ENCODE measurements at places on chromosomes 4 and X.

DNA sequence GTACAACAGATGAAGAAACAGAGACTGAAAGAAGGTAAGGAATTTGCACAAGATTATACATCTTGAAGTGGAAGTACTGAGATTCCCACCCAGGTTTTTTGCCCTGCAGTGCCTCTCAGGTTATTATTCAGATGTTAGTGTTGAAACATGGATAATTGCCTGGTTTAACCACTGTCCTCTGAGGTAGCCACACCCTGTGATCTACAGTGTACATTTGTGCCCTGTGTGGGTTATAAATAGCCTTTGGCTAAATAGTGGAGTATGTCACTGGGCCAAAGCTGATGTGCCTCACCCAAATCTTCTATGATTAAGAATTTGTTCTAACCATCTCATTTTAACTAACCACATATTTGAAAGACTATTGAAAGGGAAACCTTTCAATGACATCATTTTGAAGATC lies 5.4 kb upstream of the ASB5 start:
- no peak for DNase-seq

GRCh38 chr4:173547889-173548288 lies 17.9 kb upstream of the HAND2 start:
- no peak for DNase-seq

- DNase-seq = no peak
Measured at GRCh38 chrX:147170993-147171392, 356.4 kb upstream of the CXorf51A start.

- DNase-seq = no peak
Measured at GRCh38 chr4:153181700-153182099, 22.5 kb upstream of the TRIM2 start.

GRCh38 chr4:157095716-157096115 lies 19.8 kb downstream of the GLRB start:
- DNase-seq = no peak

GRCh38 chr4:52244848-52245247 lies 193.7 kb downstream of the SPATA18 start:
- DNase-seq = no peak

DNA sequence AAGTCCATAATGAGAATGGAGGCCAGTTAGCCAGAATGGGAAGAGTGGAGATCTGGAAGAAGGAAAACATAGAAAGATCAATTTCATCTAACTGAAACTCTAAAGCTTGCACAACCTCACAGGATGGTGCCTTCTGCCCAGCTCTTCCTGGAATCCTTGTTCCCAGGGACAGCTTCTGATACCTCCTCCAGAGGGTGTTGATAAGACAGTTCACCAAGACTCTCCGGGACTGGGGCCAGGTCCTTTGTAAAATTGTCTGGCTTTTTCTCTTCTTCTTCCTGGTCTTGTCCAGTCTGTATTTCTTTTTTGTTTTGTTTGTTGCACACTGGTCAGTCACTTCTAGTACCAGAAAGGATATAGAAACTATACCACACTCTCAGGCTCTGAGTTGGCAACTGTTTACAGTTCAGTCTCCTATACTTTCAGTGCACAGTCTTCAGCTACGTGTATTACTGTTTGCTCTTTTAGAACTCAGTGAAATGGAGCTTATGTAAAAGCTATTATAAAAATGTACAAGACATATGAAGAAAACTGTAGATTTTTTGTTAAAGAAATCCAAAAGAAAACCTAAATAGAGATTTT lies 142.8 kb upstream of the RPL34 start:
- no peak for DNase-seq

- DNase-seq = no peak
Measured at GRCh38 chr4:123438031-123438430, 41.4 kb downstream of the SPRY1 start.

- no peak for DNase-seq
Measured at GRCh38 chr4:85595098-85595775, 120.3 kb downstream of the ARHGAP24 start.

DNA sequence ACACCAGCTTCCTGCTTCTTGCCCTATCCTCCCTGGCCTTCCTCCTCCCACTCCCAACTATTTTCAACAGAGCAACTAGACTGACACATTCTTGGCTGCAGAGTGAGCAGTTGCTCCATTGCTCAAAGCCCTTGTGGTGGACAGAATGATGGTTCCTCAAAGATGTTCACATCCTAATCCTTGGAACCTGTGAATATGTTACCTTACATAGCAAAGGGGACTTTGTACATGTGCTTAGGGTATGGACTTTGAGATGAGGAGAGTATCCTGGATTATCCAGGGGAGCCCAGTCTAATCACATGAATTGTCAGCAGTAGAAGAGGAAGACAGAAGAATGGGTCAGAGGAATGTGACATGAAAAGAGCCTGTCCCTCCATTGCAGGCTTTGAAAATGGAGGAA lies 24.9 kb upstream of the HOPX start:
- no peak for DNase-seq

DNA sequence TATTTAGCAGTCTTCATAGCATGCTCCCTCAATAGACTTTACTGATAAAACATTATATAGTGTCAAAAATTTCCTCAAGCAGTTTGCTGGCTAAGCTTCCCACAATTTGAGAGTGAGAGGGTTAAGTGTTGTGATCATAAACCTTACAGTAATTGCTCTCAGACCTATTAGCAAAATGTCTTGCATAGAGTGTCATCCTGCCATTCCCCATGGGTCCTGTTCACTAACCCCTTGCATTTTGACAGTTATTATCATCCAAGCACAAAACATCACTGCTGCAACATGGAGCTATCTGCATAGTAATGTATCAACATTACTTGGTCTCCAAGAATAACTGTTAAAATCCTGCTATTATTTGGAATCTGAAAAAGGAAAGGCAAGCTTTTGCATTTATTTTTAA lies 196.1 kb upstream of the GK2 start:
- DNase-seq = no peak

- no peak for DNase-seq
Measured at GRCh38 chrX:19705196-19705769, 182.1 kb downstream of the SH3KBP1 start.

GRCh38 chr4:7647186-7647585 lies 212.5 kb upstream of the PSAPL1 start:
- no peak for DNase-seq

GRCh38 chr4:150080337-150080736 lies 2.1 kb downstream of the DCLK2 start:
- DNase-seq = no peak

DNA sequence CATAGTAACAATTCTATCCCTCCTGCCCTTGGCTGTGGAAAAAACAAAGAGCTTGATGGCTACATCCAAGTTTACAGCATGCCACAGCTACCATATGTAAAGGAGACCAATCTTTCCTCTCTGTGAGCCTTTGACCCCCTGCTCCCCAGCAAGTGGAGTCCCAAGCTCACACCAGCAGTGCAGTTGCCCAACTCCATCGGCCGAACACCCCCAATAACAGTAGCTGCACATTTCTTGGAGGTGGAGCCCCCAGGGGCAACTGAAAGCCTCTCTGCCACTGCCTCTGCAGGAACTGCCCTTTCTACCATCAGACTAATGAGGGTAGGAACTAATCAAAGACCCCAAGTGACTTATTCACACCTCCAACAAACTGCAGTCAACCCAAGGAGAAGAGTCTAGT lies 81.0 kb upstream of the TCEAL2 start:
- DNase-seq = no peak

DNA sequence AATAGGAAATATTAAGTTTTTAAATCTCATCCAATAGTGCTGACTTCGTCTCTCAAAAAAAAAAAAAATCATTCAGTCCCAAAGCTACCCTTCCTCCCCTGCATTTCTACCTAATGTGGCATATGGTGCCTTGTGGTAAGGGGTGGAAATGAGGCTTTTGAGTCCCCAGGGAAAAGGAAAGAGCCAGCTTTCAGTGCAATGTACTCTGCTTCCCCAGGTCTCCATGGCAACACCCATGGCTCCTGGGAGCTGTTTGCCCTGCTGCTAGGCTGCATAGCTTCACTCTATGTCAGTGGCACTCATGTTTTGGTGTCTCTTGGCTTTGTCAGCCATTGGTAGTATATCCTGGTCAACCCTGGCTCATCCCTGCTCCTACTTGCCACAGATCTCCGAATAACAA lies 175.9 kb downstream of the SLC39A8 start:
- DNase-seq = no peak

DNA sequence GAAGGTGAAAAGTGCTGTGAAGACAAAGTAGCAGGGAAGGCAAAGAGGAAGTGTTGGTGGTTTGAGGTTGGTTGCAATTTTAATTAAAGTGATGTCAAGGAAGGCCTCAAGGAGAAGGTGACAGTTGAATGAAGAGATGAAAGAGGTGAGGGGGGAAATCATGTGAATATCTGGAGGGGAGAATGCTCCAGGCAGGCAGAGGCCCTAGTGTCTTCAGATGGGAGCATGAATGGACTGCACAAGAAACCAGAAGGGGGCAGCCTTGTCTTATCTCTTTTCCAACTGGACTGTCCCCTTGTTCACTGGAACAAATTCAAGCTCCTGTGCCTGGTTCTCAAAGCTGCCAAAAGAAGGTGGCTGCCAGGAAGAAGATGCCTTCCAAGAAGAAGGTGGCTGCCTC lies 68.4 kb downstream of the MAOB start:
- DNase-seq = no peak

DNA sequence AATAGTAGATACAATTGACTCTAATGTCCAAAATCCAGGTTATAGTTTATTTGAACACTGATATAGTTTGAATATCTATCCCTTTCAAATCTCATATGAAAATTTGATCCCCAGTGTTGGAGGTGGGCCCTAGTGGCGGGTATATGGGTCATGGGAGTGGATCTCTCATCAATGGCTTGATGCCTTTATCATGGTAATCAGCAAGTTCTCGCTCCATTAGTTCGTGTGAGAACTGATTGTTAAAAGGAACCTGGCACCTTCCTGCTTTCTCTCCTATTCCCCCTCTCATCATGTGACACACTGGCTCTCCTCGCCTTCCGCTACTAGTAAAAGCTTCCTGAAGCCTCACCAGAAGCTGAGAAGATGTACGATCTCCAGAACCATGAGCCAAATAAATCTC lies 70.1 kb downstream of the UNC5C start:
- DNase-seq = no peak

DNA sequence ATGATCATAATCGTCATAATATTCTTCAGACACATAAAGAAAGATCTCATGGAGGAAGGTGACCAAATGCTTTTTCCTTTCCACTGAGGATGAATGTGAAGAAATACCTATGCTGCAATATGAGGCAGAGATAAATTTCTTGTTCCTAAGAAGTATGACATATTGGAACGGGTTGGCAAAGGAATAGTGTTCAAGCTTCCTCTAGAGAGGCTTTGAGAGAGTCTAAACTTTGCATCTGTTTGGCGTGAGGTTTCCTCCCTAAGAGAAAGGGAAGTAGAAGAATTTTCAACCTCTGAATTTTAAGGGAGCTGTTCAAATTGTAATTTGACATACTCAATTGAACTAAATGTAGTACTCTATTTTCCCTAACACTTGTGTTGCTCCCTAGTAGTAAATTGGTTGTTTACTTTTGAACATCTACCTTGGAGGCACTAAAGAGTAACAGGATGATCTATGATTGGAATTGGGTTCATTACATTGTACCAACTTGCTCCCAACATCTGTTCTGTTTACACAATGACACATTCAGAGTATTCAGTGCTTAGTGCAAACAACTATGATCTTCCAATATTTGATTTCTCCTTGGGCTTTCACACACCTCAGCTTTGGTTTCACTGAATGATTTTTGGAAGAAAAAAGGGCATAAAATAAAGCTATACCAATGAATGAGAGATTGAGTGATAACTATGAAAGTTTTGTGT lies 122.0 kb downstream of the CORIN start:
- no peak for DNase-seq

DNA sequence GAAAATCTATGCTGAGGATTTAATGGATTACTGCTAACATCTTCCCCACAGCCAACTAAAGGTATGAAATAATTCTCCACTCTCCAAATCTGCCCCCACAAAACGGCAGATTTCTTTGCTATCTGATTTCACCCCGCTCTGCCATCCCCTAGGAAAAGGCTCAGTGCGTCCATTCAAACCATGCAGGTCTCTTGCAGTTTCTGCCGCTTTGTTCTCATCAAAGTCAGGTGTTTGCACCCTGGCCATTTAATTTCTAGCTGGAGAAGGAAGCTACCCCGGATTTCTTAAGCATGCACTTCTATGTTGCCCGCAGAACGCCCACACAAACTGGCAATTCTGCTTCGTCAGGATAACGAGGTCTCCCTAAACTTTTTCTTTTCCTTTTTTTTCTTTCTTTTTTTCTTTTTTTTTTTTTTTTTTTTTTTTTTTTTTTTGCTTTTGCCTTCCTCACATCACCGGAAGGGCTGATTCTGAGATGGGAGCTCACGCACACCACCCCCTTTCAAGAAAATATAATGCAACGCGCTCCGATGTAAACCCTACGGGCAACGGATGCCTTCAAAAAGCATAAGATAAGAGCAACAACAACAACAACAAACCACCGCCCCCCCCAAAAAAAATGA lies 3.3 kb downstream of the NLGN4X start:
- no peak for DNase-seq

- no peak for DNase-seq
Measured at GRCh38 chr4:75289914-75290582, 224.2 kb downstream of the RCHY1 start.

DNA sequence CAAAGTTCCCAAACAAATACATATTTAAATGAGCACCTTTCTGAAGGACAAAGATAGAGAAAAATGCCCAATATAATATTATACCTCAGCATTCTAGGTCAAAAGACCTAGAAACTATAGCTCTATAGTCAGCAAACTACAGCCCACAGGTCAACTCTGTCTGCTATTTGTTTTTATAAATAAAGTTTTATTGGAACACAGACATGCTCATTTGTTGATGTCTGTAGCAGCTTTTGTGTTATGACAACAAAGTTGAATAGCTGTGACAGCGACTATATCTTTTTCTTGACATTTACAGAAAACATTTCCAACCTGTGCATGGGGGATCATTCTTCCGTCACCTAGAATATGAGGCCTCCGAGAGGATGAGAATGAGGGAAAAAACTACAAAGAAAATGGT lies 48.7 kb upstream of the WDR19 start:
- no peak for DNase-seq

DNA sequence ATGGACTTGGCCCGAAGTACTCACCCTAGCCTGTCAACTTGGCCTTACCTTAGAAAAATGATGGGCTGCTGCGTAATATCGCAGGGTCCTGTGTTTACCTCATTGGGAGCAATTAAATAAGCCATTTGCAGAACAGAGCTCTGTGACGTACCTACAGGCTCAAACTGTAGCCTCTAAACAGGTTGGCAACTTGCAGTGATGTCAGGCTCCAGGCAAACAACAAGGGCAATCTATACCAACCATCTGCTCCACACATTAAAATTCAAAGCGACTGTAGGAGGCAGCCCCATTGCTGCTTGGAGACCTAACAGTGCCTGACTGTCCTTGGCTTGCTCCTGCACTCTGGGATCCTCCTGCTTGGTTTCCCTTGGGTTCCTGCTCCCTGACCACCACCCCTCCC lies 17.2 kb downstream of the VGLL1 start:
- no peak for DNase-seq

Data from stimulated activated CD8-positive, alpha-beta memory T cell treated with anti-CD3 and anti-CD28 coated beads, Interleukin-7, amount 100 ng/mL, for 1 hour (primary cell).